ENCODE measurements at places on chromosomes 6 and 20.
A peak's percentile ranks its signal among the peaks of the same experiment; 100 is the strongest.

- DNase-seq, result no peak
These were observed 26.2 kb downstream of the CCDC167 start for GRCh38 chr6:37473364-37474095.

DNA sequence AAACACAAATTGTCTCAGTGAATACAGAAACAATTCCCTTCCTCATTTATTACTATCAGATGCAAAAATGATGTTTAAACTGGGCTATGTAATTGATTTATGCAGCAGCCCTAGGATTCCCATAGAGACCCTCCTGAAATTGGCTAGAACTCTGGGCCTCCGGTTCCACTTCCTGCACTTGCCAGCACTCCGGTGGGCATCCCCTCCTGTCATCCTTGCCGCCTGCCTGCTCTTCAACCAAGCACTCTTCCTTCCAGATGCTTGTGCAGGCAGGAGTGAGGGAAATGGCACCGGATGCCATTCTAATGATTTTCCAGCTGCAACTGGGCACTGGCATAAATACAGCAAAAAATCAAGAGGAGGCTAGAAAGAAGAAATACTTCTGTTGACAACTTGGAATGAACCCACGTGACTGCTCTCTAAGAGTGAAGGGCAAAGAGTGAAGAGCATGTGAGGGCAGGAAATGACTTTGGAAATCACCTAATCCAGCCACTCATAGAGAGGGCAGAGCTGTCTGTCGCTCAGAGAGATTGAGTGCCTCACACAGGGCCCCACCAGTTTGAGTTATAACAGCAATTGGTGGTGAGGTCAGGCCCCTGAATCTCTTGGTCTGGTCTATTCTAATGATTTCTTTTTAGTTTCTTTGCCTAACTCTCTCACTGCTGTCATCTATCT is 3.7 kb upstream of the NEDD9 start:
- no peak for DNase-seq

DNA sequence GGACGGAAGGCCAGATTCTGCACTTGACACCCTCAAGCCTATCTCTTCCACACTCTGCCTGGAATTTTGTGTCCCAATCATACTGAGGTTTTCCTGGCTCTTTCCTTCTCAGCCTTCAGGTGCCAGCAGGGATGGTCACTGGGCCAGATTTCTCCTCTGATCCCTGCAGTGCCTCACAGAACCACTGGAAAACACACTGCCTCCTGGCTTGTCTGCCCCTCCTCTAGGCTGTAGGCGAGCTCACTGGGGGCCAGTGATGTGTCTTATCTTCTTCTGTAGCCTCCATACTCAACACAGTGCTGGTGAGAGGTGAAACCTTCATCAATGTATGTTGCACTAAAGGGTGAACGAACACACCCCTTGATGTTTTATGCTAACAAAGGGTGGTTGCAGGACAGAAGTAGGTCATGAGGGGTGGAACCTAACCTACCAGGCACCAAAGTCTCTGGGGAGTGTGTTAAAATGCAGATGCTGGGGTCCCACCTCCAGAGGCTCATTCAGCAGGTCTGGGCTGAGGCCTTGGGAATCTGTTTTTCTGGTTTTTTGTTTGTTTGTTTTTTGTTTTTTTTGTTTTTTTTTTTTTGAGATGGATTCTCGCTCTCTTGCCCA is 80.3 kb downstream of the CDH26 start:
- DNase-seq, result no peak

DNA sequence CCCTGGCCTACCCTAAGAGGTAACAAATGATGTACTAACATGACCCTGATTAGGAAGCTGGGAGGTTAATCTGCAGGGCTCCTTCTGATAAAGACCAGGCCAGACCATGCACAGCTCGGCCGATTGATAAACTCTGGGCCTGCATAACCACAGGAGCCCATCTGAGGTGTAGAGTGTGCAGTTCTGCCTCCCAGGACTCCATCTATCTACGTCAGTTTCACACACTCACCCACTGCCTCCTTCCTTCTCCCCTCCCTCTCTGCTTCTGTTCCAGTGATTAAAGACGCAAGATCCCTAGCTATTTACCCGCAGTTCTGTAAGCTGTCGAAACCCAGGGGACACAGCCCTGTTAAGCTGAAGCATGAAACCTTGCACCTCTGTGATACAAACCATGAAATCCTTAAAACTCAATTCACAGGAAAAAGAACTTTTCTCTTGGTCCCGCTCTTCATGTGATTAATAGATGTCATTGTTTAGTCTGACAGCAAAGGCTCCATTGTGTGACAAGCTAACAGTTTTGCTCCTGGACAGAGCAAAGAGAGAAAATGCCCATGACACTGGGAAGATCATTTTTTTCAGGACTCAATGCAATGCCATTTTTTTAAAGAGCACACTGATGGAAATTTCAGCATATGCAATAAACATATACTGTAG is 470.6 kb downstream of the MAFB start:
- no peak for DNase-seq

DNA sequence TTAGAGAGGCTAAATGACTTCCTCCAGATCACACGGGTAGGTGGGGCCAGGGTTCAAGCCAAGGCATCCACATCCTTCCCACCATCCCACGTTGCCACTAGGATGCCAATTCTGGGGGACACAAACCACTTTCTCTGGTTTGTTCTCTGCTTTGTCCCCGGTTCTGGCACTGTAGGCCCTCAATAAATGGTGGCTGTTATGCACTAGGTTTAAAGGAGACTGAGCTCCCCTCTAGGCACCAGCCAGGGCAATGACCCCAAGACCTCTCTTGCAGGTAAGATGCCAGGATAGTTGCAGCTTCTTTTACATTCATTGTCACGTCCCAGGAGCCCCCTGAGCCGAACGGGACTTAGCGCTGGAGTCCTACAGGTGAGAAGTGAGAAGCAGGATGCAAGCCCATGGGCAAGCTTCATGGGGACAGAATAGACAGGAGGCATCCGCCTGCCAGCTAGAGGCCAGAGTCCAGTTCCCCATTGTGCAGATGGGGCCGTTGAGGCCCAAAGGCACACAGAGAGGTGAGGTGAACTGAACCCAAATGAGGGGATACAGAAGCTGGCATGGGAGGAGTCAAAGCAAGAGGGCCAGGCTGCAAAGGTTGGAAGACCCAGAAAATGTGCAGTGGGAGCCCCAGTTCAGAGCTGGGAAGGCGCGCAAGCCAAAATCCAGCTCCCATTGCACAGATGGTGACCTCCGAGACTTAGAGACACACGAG is 677 bp downstream of the PXMP4 start:
- no peak for DNase-seq

- peak; percentile 50 for DNase-seq
These were observed 9.1 kb downstream of the CHRNA4 start for GRCh38 chr20:63351811-63352591.

- DNase-seq, result no peak
These were observed 31.8 kb downstream of the L3MBTL3 start for GRCh38 chr6:130050230-130050629.

GRCh38 chr6:109482905-109483734 is at the start of gene ZBTB24:
Gene ZBTB24, minus strand, starts transcription at chr6:109483219. Its CDS starts 1,193 bp downstream, at chr6:109482026.
- DNase-seq, result peak; percentile 73

GRCh38 chr20:59526242-59527225 is 77.8 kb upstream of the PHACTR3 start:
- no peak for DNase-seq

- no peak for DNase-seq
These were observed 159.7 kb upstream of the MCHR2 start for GRCh38 chr6:100153636-100154275.
